NAMALWA (cell line): ENCODE measurements at places on chromosomes 2 and 18.

GRCh38 chr2:196745711-196746110, 53.8 kb downstream of the GTF3C3 start:
- no peak for DNase-seq

- DNase-seq: no peak
These were observed 1247.9 kb downstream of the LRP1B start for GRCh38 chr2:140882671-140883620.

DNA sequence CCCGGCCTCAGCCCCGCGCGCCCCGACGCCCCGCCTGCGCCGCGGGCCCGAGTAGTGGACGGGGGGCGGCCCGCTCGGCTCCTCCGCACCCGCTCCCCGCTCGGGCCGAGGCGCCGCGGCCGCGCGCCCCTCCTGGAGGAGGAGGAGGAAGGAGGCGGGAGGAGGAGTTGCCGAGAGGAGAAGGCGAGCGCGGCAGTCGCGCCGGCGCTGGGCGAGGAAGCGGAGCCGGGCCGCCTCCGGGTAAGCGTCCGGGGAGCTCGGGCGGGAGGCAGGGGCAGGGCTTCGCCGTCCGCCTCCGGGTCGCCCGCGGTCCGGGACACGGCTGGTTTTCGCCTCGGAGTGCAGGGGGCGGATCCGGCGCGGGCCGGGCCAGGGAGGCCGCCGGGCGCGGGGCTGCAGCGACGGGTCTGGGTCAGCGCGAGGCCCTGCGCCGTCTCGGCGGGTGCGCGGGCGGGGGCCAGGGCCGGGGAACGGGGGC, at the start of gene SOCS6:
Gene SOCS6 (plus strand): TSS at position 195 of the 478 bp plus-strand sequence. CDS start 35,624 bp downstream, outside the sequence.
- DNase-seq: peak; percentile 67

DNA sequence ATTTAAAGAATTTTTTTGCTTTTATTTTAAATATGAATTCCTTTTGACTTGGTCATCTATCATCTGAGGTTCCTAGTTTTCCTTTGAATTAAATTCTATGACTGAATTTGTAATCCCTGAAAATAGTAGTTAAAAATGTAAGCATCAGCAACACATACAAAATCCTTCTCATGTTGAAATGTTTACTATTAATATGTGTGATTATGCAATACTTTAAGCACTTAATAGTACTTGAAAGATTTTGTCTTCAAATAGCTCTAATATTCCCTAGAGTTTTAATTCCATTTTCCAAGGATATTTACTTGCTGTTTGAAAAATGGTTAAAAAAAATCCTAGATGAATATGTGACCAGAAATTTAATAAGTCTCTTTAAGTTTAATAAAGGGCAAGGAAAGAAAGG, 26.6 kb upstream of the SPATS2L start:
- no peak for DNase-seq

DNA sequence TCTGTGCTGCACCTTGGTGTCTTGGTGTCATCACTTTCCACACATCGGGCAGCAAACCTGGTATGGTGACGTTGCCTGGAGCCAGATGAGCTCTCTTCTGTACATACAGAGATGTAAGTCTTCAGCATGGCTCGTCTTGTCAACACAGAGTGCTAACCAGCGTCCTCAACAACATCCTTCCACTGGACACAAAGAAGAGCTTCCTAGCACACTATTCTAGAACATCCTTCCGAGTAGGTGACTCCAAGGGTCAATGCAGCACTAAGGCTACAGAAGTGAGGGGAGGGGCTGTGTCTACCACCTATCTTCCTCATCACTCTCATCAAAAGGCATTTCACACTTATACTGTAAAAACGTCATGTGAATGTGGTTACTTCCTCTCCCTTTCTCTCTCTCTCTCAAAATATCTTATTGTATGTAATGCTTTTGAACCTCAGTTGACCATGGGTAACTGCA, 108.1 kb upstream of the SLC1A4 start:
- DNase-seq: no peak

DNA sequence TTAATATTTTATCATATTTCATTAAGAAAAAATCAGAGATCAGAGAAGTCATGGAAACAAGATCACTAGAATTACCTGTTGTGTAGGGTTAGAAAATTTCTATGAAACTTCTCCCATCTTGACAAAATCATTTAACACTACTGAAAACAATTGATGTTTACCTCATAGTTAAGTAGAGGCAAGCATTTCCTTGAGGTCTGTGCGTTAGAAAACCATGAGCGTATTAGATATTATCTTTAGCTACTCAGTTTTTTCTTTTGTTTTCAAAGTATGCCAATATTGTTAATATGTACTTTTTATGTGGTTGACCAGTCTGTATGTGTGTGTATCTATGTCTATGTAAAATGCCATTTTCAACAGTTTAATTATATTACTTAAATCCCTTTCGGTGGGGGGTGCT, 335.7 kb downstream of the PARD3B start:
- DNase-seq: no peak

DNA sequence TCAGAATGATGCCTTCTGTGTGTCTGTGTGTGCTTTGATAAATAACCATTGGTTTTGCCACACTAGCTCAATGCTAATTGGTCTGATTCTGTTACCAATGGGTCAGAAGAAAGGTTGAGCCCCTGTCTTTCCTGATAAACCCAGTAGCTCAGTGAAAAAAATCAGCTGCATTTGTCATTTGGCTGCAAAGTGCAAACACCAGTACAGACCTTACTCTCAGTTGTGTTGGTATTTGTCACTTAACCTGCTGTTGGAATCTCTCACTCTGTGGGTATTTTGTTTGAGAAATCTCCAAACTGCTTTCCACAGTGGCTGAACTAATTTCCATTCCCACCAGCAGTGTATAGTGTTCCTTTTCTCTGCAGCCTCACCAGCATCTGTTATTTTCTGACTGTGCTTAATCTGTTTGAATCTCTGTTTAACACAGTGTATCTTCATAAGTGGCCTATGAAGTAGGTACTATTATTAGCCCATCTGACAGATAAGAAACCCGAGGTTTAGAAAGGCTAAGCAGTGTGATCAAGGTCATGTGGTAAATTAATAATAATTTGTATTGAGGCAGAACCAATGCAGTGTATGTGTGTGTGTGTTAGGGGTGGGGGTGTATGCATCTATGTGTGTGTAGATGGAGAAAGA, 26.7 kb downstream of the LIMS1 start:
- DNase-seq: no peak

DNA sequence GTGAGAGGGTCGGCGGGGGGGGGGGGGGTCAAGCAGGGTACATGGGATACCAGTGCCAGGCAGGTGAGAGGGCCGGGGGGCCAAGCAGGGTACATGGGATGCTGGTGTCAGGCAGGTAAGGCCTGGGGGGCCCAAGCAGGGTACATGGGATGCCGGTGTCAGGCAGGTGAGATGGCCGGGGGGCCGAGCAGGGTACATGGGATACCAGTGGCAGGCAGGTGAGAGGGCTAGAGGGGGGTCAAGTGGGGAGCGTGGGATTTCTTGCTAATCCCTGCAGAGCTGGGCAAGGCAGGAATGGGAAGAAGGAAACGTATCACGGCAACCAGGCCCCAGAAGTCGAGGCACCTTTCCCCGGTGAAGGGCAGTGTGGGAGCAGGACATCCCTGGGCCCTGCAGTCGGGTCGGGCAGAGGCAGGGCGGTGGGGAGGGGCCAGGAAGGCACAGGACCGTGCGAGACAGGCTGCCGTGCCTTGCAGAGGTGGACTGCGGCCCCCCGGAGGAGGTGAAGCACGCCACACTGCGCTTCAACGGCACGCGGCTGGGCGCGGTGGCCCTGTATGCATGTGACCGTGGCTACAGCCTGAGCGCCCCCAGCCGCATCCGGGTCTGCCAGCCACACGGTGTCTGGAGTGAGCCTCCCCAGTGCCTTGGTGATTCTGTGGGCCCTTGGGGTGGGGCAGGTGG, 49.3 kb downstream of the MTERF4 start:
- DNase-seq: no peak

- no peak for DNase-seq
These were observed 146.8 kb downstream of the SEPTIN10 start for GRCh38 chr2:109466674-109467575.

- no peak for DNase-seq
These were observed 130.0 kb upstream of the PXDN start for GRCh38 chr2:1874101-1874865.

- no peak for DNase-seq
These were observed 116.6 kb downstream of the LAMA3 start for GRCh38 chr18:23805898-23806297.

DNA sequence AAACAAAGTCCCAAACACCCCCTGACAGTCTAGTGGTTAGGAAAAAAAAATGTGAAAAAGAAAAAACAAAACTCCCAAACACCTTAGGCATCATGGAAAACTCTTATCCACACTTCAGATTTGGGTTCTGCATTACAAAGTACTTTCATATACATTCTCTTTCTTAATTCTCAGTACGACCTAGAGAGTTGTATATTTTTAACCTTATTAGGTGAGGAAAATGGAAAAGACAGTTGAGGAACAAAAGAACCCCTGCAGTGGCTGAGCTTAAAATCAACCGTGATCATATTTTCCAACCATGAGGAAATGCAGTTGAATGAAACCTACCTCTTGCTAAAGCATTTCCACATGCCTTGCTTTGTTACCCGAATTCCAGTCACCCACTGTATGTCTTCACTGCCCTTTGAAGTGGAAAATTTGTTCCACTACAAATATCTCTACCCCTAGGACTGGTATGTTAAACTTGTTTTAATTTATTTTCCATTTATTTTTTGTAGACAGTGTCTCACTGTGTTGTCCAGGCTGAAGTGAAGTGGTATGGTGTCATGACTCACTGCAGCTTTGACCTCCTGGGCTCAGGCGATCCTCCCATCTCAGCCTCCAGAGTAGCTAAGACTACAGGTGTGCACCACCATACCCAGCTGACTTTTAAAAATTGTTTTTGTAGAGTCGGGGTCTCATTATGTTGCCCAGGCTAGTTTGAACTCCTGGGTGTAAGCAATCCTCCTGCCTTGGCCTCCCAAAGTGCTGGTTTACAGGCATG, 56.9 kb upstream of the LPIN2 start:
- no peak for DNase-seq

DNA sequence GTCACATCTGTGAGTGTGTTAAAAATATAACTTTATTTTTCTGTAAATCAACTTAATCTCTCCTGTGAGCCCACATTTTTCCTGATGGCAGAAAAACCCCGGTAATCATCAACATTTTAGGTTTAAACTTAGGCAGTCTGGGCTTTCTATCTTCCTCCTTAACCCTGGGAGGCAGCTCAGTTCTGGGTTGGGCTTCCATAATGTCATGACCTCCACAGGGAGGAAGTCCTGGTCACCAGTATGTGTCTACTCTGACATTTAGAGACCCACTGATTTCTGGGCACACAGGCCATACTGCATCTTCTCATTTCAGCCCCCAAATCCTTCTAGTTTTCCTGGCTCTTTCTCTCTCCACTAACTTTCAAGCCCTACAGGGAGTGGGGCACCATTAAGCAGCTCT, 181.2 kb downstream of the DYSF start:
- no peak for DNase-seq

GRCh38 chr2:108925286-108925685, 63.7 kb downstream of the EDAR start:
- DNase-seq: no peak

GRCh38 chr2:240750409-240750808, 58.7 kb downstream of the AQP12A start:
- DNase-seq: no peak

DNA sequence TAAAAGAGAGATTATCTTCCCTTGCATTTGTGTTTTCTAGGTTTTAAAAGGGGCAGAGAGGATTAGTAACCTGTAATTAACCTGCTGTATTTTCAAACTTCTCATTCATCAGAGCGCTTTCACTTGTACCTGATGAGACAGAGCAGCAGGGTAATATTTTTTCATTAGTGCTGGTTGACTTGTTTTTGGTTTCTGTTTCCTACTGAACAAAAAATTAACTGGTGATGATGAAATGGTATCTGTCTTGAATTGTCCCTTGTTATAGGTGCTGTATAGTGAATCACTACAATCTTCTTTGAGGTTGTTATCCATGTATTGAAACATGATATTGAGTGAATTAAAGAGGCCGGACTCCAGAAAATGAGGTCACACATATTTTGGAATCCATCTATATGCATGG, 37.9 kb downstream of the CDH20 start:
- no peak for DNase-seq

GRCh38 chr18:48928787-48929186, 22.0 kb downstream of the SMAD7 start:
- DNase-seq: peak; percentile 95

DNA sequence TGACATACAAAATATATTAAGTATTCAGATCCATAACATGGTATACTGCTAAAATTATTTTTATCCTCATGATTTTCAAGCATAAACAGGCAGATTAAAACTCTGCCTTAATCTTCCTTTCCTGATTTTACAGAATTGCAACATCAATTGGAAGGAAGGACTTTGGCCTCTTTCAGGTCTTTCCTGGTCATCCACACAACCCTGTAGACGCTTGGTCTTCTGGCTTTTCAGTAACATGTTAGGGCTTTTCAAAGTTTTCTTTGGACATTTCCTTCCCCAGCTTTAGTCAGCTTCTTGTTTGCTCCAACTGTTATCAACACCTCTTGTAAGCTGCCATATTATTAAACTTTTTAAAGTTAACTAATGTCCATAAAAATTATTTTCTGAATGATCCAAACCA, 1364.9 kb upstream of the NRXN1 start:
- no peak for DNase-seq

DNA sequence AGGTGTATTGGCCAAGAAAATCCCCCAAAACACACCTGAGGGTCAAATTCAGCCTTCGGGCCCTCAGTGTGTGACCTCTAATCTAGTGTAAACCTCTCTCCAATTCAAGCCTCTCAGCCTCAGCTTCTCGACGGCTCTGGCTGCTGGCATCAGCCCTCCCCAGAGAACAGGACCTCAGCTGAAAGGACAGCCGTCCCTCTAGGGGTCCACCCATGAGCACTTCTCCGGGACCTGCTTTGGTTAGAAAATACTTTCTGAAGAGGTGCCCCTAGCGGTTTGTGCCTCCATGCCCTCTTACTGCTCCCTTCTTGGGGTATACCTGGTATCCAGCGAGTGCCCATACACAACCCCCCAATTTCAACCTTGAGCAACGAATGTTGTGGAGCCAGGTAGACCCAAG, 48.8 kb downstream of the INHBB start:
- DNase-seq: no peak

DNA sequence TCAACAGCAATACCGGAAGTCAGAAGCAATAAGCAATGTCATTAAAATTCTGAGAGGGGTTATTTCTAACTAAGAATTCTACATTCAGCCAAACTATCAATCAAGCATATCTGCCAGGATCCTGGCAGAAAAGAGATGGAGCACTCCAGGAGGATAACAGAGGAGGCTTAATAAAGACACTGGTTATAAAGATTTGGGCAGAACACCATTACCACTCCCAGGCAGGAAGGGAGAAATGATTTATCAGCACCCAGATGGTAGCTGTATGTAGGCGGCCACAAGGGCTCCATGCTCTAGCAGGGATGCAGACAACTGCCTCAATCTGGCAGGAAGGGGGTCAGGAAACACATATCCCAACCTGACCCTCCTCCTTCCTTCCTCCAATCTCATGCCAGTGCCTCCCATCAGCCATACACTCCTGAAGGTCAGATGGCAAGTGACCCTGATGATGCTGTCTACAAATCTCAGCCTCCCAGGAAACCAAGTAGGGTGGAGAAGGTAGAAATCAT, 20.5 kb upstream of the TNFAIP6 start:
- DNase-seq: no peak

- peak; percentile 70 for DNase-seq
These were observed 18.2 kb downstream of the RPL37A start for GRCh38 chr2:216516730-216517350.
